Stimulated activated CD8-positive, alpha-beta memory T cell treated with anti-CD3 and anti-CD28 coated beads, Interleukin-4, amount 100 ng/mL, for 1 hour (primary cell): ENCODE measurements at places on chromosomes 1 and 21.
A peak's percentile ranks its signal among the peaks of the same experiment; 100 is the strongest.

DNA sequence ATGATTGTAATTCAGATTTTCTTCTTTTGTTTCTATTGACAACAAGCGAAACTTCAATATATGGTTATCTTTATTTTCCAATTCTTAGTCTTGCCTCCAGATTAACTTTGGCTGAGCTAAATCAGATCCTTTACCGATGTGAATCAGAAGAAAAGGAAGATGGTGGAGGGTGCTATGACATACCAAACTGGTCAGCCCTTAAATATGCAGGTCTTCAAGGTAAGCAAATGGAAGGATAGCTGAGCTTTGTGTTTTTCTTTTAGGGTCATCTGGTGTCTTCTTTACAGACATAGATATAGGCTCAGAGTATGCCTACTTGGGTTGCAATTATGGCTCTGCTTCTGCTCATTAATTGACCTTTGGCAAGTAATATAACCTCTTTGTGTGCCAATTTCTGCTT is 37.7 kb downstream of the AGL start:
- DNase-seq = no peak

DNA sequence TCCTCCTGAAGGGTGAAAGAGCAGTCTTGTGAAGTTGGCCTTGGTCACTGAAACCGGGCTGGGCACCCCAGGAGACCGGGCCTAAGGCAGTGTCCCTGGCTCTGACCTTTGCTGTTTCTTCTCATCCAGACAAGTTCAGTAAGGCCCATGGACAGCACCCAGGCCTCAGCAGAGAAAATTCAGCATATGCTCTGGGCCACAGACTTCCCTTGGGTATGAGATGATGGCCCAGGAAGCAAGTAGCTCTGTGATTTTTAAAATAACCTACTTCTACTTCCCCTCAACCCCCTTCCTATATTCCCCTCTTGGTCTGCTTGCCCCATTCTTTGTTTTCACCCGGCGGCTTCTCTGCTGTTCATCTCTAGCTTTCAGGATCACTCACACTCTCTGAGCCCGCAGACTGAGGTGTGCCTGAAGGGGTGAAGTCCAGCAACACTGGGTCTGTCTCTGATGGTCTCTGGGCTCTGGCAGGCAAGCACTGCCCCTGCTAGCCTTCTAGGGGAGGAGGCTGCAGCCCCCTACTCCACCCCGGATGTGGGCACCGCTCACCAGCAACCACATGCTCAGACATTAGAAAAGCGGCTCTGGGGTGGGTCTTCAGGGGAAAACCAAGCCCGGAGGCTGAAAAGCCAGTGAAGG is 2.9 kb upstream of the GPR25 start:
- no peak for DNase-seq

DNA sequence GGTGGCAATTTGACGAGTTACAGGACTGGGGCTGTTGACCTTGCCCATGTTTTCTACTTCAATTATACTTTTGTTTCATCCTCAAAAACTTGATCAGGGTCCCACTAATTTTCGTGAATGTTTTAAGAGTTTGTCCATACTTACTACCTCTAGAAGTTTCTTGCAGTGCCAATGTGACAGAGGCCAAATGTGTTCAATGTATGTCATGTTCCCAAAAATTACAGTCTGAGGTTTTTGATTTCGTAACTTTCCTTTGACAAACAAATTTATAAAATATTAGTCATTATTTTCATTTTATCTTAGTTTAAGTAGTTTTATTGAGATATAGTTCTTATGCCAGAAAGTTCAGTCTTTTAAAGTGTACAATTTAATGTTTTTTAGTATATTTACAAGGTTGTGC is 15.3 kb downstream of the VPS13D start:
- DNase-seq = no peak

DNA sequence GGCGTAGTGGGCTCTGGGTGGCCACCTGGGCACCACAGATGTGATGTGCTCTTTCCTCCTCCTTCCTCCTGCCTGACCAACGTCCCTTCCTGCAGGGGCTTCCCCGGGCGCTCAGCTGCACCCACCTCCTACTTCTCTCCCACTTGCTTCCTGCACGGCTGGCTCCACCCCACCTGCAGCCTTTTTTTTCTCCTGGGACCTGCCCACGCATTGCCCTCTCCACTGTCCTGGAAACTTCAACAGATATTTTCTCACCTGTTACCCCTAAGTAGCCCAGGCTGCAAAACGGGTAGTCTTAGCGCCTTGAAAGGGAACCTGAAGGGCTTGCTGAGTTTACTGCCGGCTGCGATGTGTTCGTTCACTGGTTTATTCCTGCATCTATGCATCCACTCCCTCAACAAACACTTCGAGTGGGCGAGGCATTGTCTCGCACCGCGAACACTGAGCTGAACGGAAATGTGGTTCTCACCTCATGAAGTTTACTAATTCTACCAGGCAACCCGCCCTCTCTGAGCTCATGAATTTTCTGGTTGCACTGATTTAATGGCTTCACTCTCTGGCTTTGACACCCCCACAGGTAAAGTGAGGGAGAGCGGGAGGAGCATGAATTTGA is 23.6 kb downstream of the ZBTB18 start:
- peak; percentile 20 for DNase-seq

- DNase-seq = no peak
Measured at GRCh38 chr21:37837381-37837780, 78.9 kb downstream of the KCNJ6 start.

DNA sequence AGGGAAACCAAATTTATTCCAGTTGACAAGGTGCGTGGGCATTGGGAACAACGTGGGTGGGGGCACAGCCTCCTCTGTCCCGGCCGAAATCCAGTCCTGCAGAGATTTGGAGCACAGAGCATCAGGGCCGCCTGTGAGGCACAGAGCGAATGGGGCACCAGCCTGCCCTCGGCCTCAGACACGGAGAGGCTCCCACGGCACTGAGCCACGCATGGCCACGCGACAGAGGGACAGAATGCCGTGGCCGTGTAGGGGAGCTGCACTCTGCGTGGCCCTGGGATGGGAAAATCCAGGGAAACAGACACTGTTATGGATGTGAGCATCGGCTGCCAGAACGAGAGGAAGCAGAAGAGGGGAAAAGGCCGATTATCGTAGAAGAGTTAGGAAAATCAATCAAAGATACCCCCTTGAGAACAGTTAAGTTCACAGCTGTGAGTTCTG is 13.5 kb upstream of the C1orf159 start:
- DNase-seq = no peak

DNA sequence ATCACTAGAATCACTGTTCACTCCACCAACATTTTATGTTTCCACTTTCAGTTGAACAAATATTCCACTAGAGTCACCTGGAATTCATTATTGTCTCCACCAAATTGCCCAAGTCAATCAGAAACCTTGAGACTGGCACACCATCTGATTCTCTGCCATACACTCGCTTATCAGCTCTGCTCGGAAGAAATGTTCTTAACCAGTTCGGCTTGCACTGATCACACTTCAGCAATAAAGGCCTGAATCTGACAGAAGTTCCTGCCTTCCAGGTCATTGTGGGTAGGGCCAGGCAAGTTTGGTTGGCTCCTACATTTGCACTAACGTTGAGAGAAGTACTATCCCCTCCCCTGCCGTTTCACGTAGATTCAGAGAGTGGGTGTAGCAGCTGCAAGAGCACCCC is 10.0 kb downstream of the TPM3 start:
- no peak for DNase-seq

GRCh38 chr1:17212487-17213121 is 7.7 kb downstream of the PADI1 start:
- DNase-seq = peak; percentile 25

GRCh38 chr1:231541842-231542241 is 13.4 kb downstream of the TSNAX start:
- DNase-seq = no peak

DNA sequence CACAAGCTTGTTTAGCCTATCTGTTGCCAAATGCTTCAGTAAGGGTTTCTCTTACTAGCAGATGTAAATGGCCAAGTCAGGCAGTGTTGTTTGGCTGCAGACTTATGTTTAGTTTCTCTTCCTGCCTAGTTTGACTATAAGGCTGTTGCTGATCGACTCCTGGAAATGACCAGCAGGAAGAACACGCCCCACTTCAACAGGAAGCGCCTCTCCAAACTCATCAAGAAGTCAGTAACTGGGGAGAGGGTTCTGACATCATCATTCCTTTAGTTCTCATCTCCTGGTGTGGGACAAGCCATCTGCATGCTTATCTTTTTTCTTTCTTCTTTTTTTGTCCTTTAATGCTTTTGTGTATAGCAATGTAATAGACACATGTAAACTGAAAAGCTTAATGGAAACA is 25.1 kb downstream of the RRP1B start:
- no peak for DNase-seq

DNA sequence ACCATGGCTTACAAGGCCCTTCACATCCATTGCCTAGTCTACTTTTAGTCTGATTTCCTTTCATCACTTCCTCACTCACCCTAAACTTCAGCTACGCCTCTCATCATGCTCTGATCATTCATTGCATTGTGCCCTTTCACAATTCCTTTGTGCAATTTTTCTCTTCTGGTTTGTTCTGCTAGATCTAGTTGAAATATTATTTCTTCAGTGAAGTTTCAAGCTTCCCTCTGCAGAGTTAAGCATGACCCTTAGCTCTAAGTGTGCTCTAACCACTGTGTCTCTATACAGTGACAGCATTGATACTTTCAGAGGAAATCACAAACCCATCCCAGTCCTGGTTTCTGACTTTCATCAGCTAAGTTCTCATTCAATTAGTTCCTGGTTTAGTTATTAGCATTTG is 166.1 kb downstream of the PLA2G4A start:
- DNase-seq = no peak

GRCh38 chr1:11156441-11156840 is 32.7 kb upstream of the ANGPTL7 start:
- DNase-seq = no peak

DNA sequence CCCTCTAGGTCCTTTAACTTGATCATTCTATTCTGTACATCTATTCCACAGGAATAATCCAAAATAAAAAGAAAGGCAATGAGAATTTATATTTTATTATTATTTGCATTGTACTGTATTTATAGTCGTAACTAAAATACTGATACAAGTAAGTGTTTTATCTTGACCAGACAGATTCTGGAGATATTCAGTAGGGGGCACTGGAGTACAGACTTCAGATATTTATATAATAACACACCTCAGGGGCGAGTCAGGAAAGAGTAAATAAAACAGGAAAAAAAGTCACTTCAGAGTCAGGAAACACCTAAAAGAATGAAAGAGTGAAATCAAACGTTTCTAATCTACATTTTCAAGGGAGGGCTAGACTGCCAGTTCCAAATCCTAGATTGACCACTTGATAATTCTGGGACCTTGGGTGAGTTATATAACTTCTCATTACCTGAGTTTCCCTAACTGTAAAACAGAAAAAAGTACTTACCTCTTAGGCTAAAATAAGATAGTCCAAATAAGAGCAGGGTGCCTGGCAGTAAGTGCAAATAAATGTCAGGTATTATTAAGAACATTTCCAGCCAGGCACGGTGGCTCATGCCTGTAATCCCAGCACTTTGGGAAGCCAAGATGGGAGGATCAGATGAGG is 31.1 kb upstream of the MTF1 start:
- DNase-seq = no peak

DNA sequence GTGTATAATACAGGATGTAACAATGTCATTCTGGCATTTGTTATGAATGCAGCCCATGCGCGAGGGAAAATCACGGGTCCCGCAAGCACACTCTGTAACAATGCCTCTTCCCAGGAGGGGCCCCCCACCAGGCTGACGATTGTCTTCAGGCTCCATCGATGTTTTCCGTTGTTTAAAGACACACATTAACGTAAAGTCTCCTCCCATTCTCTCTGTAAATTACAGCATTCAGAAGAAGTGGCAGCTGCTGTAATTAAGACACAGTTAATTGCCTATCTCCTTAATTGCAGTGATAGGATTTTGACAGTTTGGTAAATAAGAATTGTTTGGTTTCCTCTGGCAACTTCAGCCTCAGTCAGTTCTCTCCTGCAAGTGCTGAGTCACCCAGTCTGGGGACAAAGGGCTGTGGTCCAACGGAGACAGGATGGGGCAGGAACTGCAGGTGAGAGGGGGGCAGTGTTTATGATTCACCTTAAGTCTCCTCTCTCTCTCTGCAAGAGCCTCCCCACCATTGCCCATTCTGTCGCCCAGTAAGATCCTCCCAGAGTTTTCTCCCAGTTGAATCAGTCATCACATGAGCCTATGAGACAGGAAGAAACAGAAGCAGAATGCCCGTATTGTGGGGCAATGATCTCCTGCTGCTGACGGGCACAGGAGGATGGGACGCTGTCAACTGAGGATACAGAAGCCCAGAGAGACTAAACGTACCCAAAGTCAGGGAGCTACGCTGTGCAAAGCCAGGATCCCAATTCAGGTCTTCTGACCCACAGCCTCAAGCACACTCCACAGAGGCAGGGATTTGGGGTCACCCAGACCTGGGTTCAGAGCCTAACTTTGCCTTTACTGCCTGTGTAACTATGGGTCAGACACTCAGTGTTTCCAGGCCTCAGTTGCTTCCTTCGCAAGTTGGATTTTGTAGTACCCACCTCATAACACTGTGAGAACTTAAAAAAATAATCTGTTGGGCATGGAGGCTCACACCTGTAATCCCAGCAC is 110.0 kb downstream of the ADSS2 start:
- no peak for DNase-seq

GRCh38 chr1:242055749-242056320 is 56.9 kb upstream of the MAP1LC3C start:
- DNase-seq = no peak

GRCh38 chr1:172180501-172181285 is 239.8 kb upstream of the C1orf105 start:
- no peak for DNase-seq

DNA sequence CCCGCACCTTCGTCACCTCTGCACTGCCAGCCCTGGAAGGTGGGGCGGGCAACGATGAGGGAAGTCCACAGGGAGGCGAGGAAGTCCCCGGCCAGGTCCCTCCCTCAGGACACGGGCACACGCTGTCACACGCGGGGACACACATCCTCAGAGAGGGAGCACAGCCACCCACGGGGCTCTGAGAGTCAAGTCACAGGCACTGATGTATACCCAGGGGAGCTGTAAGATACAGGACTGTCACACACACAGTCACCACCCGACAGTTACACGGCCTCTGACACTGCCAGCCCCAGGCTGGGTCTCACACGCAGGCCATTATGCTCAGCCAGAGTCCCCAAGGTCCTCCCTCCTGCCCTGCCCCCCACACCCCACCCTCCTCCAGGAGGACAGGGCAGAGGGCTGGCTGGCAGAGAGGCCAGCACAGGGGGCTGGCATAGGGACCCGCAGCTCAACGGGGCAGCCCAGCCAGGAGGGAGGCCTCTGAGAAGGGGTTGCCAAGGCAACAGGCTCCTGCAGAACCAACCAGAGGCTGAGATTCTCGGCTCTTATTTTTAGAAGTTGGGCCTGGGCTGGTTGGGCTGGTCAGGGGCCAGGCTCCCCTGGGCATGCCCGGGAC is 17.7 kb upstream of the ADGRB2 start:
- no peak for DNase-seq

GRCh38 chr1:93576346-93576745 is 105.3 kb downstream of the BCAR3 start:
- DNase-seq = no peak
